Memory B cell (primary cell): ENCODE measurements at places on chromosomes 1 and 21.

DNA sequence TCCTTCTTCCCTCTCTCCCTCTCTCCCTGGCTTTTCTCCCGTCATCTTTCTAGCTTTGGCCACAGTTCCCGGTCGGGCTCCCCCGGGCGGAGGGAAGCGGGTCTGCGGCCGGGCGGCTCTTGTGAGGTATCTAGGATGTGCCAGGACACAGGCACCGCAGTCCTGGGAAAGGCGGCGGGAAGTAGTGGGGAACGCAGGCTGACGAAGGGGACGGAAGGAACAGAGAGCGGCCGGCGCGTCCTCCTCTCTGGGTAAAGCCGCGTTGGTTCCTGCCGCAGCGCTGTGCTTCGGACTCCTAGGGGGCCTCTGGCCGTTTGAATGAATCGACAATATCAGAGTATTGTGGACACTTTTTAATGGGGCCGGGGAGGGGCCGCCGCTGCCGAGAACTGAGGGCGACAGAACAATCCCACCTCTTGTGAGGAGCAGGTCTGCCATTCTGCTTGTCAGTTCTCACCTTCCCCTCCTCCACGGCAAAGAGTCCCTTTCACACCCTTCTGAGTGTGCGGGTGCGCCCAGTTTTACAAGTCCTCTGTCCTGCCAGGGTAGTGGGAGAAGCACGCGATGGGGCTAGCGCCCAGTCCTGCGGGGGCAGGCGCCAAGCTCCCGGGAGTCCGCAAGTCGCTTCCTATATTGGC lies 1.2 kb upstream of the LHX9 start:
- DNase-seq: no peak

GRCh38 chr1:19936061-19936750 lies 12.8 kb upstream of the PLA2G2E start:
- no peak for DNase-seq

- DNase-seq: no peak
Measured at GRCh38 chr1:42177541-42177981, 13.0 kb upstream of the GUCA2A start.

DNA sequence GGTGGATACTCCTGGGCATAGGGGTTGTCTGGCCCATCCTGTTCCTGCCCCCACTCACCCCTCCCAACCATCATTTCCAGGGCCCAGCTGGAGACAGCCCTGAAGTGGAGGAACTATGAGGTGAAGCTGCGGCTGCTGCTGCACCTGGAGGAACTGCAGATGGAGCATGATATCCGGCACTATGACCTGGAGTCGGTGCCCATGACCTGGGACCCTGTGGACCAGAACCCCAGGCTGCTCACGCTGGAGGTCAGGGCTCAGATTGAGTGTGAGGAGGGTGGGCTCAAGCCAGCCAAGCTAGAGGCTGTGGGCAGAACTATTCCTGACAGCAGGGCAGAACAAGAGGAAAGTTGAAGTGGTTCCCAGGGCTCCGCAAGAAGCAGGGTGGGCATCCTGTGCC lies 14.2 kb downstream of the RHOC start:
- no peak for DNase-seq

DNA sequence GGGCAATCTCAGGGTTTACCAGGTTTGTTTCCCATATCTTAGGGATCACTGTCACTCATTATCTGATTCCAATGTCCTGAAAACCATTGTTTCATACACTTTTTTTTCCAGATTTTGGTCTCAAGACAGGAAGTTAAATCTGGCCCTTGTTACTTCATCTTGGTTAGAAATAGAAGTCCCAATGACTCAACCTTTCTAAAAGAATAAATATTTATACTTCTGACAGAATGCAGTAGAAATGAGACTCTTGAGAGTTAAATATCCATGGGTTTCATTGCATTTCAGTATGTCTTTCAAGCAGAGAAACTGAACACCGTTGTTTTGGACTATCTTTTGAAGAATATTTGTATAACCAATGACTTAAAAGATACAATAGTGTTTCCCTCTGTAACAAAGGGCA lies 19.8 kb upstream of the VCAM1 start:
- DNase-seq: no peak

- no peak for DNase-seq
Measured at GRCh38 chr1:23896491-23896890, 16.7 kb downstream of the CNR2 start.

DNA sequence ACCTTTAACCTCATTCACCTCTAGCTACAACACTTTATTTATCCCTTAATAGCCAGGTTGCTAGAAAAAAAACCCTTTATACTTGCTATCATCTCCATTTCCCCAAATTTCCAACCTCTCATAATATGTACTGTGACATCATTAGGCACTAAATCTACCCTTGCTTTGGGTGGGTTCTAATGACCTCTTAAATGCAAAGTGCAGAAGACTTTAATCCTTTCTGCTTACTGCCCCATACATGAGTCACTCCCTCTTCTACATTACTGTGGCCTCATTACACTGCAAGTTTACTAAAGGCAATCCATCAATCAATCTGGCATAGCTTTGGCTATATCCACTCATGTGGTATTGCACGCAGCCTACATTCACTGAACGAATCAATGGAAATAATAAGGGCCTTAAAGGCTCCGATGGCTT lies 353.3 kb downstream of the SMYD3 start:
- DNase-seq: no peak

GRCh38 chr1:161177936-161178244 lies 583 bp upstream of the B4GALT3 start:
- DNase-seq: no peak

DNA sequence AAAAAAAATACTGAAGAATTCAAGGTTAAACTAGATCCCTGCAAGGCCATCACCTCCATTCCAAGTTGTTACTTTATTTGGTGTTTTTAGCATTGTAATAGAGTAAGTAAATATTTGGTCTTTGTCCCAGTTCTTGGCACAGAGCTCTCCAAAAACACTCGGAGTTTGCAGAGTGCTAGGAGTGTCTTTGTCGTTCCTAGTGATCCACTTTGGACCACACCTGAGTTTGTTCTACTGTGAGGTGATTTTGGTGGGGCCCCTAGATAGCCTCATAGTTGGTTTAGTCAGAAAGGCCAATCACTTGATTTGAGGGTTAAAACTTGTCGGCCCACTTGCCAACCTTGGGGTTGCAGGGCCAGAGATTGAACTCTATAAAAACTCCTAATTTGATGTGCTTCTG lies 25.6 kb downstream of the SYNC start:
- DNase-seq: no peak

- DNase-seq: no peak
Measured at GRCh38 chr1:154969860-154970452, 591 bp downstream of the SHC1 start.

- DNase-seq: no peak
Measured at GRCh38 chr1:39788426-39788757, 273 bp downstream of the BMP8B start.

DNA sequence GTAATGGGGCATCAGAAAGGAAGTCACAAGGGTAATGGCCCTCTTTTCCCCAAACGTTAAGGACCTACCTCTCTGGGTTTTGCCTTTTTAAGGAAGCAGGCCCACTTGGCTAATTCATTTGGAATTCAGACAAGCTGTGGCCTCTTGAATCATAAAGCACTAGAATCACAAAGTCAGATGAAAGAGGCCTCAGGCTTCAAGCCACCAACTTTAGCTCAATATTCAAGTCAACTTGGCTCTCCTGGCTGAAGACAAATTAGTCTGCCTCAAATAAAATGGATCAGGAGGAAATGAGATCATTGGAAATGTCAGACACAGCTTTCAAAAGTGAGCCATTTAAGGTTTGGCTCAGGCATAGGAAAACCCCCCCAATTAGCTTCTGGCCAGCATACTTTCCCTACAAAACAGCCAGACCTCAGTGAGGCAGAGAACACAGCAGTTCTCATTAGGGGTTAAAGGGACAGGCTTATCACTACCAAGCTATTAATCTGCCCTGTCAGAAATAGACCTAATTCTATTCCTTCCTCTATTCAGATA lies 34.3 kb downstream of the SLC35D1 start:
- DNase-seq: no peak

- no peak for DNase-seq
Measured at GRCh38 chr1:228416217-228416933, at the start of gene TRIM17. TSS of gene TRIM17 (minus strand) at chr1:228416861. CDS start at chr1:228415072, 1,789 bp downstream.

DNA sequence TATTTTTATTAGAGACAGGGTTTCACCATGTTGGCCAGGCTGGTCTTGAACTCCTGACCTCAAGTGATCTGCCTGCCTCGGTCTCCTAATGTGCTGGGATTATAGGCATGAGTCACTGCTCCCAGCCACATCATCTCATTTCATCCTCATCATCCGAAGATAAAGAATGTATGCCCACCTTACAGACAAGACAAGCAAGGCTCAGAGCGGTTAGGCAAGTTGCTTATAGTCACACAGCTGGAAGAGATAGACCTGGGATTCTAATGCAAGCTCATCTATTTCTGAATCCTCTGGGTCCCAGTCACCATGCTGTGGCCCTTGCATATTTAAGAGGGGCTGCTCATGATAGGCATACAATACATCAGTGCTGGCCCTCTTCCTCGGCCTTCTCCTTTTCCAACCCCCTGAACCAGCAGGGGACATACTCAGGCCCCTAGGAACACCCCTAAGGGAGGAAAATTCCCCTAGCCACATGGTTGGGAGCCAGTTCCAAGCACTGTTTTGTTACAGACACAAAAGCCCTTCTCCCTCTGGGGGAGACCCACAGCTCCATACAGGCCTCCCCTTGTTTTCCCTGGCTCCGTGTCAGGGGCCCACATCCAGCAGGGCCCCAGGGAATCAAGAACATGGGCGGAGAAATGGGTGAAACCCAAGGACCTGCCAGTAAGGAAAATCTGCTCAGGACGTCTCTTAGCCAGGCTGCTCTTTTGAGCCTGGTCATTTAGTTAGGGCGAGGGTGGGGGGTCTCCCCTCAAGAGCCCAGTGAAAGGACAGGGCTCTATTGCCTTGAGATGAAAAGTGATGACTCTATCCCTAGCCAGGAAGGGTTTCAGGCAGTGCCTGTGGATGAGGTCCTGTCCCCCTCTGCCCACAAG lies 6.9 kb downstream of the CSRP1 start:
- no peak for DNase-seq

GRCh38 chr1:167676205-167676915 lies 45.4 kb upstream of the MPZL1 start:
- DNase-seq: no peak

- DNase-seq: no peak
Measured at GRCh38 chr1:114485286-114485685, 25.7 kb downstream of the TRIM33 start.

DNA sequence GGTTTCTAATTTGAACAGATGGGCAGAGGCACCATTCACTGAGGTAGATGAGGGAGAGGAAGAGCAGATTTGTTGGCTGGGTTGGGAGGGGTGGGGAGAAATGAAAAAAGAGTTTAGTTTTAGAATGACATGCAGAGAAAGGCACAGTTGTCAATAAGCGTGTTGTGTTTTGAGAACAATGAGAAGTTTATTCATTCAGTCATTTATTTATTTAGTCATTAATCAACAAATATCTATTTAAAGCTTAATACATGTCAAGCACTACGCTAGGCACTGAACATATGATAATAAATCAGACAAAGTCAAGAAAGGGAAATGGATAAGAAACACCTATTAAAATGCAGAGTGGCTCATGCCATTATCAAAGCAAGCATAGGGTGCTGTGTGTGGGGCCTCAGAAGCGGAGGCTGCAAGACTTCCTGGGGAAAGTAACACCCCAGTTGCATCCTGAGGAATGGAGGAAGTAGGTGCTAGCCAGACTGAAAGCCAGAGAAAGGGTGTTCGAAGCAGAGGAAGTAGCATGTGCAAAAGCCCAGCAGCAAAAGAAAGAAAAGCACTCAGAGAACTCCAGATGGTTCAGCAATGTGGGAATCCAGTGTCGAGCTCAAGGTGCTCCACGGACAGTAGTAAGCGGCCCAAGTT lies 114.1 kb downstream of the RNF220 start:
- no peak for DNase-seq

DNA sequence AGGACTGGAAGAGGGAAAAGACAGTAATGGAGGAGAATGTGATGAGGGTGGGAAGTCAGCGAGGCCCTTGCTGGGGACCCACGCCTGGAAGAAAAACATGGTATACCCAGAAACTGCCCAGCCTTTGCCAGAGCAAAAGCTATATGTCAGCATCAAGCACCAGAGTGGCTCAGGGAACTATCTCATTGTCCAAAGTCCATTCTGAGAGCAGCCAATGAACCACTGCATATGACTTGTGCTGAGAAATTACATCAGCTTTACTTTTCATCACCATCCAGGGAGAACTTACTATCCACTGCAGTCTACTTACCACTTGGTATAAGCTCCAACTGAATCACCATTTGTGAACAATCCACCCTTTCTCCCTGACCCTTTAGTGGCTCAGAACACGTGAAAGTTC lies 148.1 kb downstream of the TTLL7 start:
- DNase-seq: no peak

- no peak for DNase-seq
Measured at GRCh38 chr1:51686450-51686849, 69.6 kb downstream of the OSBPL9 start.

GRCh38 chr1:194833111-194833510 lies 1646.7 kb upstream of the B3GALT2 start:
- DNase-seq: no peak

GRCh38 chr1:231465051-231465450 lies 43.0 kb upstream of the EGLN1 start:
- no peak for DNase-seq

GRCh38 chr1:62312698-62313097 lies 6.5 kb downstream of the KANK4 start:
- DNase-seq: no peak

DNA sequence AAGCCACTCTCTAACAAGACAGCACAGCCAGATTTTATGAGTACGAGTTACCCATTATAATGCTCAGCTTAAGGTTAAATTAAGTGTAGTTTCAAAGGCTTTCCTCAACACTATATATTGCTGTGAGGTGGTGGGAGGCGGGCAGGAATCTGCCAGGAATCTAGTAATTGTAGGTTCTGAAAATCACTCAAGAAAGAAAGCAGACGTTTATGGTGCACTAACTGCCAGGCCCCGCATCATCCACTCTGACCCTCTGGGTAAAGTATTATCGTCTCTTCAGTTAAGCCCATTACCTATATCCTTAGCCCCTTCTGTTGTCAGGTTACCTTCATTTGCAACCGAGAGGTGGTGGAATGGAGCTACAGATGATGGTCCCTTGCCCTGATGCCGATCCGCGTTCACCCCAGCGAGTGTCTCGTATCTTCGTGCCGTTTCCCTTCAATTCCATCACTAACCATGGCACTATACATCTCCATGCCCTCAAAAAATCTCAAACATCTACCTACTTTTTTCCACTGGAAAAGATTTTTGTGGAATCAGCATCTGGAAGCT lies 12.4 kb downstream of the HMGN1 start:
- DNase-seq: no peak

GRCh38 chr1:219660666-219661463 lies 48.0 kb upstream of the ZC3H11B start:
- peak; percentile 0 for DNase-seq

GRCh38 chr21:35738347-35738961 lies 321.9 kb downstream of the SETD4 start:
- no peak for DNase-seq

- DNase-seq: no peak
Measured at GRCh38 chr21:38170283-38170682, 86.5 kb upstream of the KCNJ15 start.

- no peak for DNase-seq
Measured at GRCh38 chr1:104084380-104084779, 334.7 kb downstream of the AMY1C start.

- DNase-seq: no peak
Measured at GRCh38 chr1:208190784-208191183, 53.4 kb downstream of the PLXNA2 start.

- no peak for DNase-seq
Measured at GRCh38 chr1:41465741-41466140, 18.7 kb downstream of the EDN2 start.

- DNase-seq: peak; percentile 24
Measured at GRCh38 chr1:154493276-154493675, 8.7 kb upstream of the TDRD10 start.
